Renal cortex interstitium (tissue), 15 donors: ENCODE measurements at places on chromosomes 11 and 22. TPM values are rescaled to one million over a fixed set of nuclear protein-coding genes. Genes with fewer than 3 reads are reported as not detected.

The PTGDR2 gene
- 0.09 TPM for polyA plus RNA-seq

The KREMEN1 gene
- polyA plus RNA-seq, result 23.7 TPM

The MYRF gene
- polyA plus RNA-seq, result 21.7 TPM

The OR51B4 gene
- polyA plus RNA-seq, result 0.27 TPM

The FJX1 gene
- polyA plus RNA-seq, result 17.9 TPM

The TRIM48 gene
- polyA plus RNA-seq, result not detected

The VSIG10L2 gene
- not detected for polyA plus RNA-seq

The CHKA gene
- polyA plus RNA-seq, result 36.2 TPM

The SSH3 gene
- polyA plus RNA-seq, result 19.1 TPM

The RFPL1 gene
- polyA plus RNA-seq, result 1.2 TPM

The HOATZ gene
- polyA plus RNA-seq, result 0.08 TPM

The CARNS1 gene
- polyA plus RNA-seq, result 2.7 TPM

The LYVE1 gene
- polyA plus RNA-seq, result 67.2 TPM

The PHF21B gene
- polyA plus RNA-seq, result 4.3 TPM

The TUBA8 gene
- polyA plus RNA-seq, result 4.1 TPM

The BEST1 gene
- polyA plus RNA-seq, result 4.6 TPM

The MPEG1 gene
- polyA plus RNA-seq, result 9.3 TPM

The NLRP6 gene
- 0.67 TPM for polyA plus RNA-seq

The CASP1 gene
- 5.9 TPM for polyA plus RNA-seq

The CST6 gene
- not detected for polyA plus RNA-seq

The ADAMTS15 gene
- 66.0 TPM for polyA plus RNA-seq

The PANX2 gene
- polyA plus RNA-seq, result 2.2 TPM

The KCNE3 gene
- polyA plus RNA-seq, result 28.4 TPM

The DERL3 gene
- 6.4 TPM for polyA plus RNA-seq

The SEPTIN5 gene
- polyA plus RNA-seq, result 37.7 TPM
